ENCODE measurements at places on chromosomes 4 and X.
A peak's percentile ranks its signal among the peaks of the same experiment; 100 is the strongest.

- DNase-seq = peak; percentile 15
Measured at GRCh38 chr4:122826079-122826527, 528 bp upstream of the FGF2 start.

DNA sequence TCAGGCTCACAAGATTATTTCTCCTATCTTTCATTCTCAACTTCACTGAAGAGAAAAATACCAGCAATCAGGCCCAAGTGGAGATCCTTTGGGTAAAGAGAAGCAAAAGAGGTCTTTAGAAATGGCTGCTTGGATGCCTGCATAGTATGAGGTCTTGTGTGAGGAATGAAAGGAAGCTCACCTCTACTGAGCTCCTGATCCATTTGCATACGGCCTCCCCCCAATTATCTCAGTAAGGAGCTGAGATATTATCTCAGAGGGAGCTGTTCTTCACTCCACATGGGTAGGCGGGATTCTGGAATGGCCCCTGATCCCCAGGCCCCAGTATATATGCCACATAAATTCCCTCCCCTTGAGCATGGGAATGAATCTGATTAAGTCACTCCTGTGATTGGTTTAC is 75.8 kb downstream of the EVC2 start:
- DNase-seq = no peak

DNA sequence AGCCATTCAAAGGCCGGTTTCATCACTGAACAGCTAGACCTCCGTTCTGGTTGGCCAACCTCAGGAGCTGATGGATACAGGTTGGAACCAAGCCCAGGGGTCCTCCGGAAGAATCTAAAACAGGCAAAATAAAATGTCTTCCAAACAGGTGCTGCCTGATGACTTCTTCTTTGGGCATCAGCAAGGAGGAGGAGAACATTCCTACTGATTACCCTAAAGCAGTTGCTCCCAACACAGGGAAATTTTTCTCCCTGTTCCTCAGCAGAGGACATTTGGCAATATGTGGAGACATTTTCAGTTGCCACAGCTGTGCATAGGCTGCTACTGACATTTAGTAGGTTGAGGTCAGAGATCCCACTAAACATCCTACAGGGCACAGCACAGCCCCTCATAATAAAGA is 319.3 kb upstream of the PPARGC1A start:
- DNase-seq = no peak

GRCh38 chrX:20472148-20472547 is 205.4 kb upstream of the RPS6KA3 start:
- DNase-seq = no peak

GRCh38 chr4:20203508-20203907 is 48.2 kb upstream of the SLIT2 start:
- DNase-seq = peak; percentile 82

- no peak for DNase-seq
Measured at GRCh38 chr4:143339497-143339896, 2.8 kb downstream of the GAB1 start.

DNA sequence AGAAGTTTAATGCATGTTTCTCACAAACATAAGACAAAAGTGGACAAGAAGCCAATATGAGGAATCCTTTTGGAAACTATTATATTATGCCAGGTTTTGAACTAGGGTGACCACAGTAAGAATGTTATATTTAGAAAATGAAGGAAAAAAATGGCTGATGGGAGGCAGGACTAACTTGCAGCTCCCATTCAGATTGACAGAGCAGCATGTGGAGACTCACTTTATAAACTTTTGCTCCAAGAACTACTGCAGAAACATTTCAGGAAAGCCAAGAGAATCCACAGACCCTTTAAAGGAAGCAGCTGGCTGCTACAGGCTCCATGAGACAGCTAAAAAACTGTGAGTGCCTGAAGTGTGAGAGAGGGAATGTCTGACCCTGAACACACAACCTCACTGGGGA is 738.6 kb upstream of the GRIA3 start:
- DNase-seq = no peak

DNA sequence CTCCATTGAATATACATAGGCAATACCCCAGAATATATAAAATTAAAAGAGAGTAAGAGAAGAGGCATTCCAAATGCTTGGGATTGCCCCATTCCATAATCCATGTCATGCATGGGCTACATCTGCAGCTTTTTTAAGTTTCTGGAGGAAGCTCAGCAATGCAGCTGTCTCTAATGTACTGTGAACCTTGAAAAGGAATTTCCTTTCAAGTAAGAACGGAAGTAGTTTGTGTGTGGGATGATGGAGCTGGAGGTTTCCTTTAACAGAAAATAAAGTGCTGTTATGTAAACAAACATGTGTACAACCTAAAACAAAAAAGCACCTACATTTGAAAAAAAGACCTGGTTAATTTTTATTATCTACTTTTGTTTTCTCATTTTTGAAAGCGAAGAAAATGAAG is 303.5 kb downstream of the BMPR1B start:
- no peak for DNase-seq

DNA sequence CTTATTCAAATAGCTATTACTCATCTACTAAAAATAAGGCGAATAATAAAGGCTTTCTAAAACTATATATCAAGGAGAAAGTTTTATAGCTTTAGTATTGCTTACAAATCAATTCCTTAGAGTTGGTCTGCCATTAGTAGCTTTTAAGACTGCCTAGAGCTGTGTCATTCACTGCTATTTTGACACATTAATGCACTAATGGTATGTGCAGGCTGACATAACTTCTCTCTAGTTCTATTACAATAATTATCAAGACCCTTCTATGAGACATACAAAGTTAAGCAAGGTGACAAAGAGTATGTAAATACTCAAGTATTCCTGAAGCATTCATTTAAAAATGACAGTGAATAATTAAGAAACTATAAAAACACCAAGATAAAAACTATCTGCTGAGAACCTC is 625.3 kb downstream of the STPG2 start:
- DNase-seq = no peak

GRCh38 chr4:151324752-151325110 is 674 bp downstream of the SH3D19 start:
- no peak for DNase-seq

DNA sequence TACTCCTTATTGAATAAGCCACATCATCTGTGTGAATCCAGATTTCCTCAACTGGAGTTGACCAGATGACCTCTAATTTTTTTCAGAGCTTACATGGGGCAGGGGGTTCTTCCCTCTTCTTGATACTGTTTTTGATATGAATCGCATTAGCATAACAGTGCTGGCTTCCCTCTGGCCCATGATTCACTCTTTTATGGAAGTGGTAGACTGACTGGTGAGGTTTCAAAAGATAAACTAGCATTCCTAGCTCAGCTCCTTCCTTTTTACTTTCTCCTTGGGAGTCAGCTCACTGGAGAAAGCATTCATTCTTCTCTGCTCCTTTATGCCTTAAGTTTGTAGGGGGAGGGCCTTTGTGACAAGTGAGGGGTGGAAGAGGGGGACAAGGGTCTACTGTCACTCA is 161.0 kb upstream of the FGF13 start:
- no peak for DNase-seq

DNA sequence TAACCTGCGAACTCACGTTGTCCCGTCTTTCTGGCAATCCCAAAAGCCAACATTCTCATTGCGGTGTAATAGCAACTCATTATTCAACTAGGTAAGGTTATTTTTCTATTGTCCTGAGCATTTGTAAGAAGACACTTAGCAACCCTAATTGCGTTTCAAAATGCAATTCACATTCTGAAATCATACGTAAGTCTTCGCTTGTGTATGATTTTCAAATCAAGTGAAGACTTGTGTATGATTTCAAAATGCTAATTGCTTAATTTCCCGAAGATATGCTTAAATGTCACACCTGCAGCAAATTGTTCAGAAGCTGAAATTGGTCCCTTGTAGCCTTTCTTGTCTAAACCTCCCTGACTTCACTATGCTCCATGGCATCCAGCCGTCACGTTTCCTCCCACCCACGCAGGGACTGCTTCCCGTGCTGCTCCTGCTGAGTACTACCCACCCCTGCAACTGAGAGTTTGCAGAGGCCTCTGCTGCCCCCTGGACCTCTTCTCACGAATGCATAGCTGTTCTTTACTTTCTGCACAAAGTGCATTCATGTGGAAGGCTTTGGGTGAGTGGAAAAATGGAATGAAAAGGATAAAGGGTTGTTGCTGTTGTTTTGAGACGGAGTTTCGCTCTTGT is 40.8 kb upstream of the CLDN24 start:
- no peak for DNase-seq

GRCh38 chr4:7105276-7105675 is 37.4 kb upstream of the GRPEL1 start:
- DNase-seq = no peak

GRCh38 chr4:41360214-41360920 is 103.6 kb downstream of the UCHL1 start:
- DNase-seq = peak; percentile 77

DNA sequence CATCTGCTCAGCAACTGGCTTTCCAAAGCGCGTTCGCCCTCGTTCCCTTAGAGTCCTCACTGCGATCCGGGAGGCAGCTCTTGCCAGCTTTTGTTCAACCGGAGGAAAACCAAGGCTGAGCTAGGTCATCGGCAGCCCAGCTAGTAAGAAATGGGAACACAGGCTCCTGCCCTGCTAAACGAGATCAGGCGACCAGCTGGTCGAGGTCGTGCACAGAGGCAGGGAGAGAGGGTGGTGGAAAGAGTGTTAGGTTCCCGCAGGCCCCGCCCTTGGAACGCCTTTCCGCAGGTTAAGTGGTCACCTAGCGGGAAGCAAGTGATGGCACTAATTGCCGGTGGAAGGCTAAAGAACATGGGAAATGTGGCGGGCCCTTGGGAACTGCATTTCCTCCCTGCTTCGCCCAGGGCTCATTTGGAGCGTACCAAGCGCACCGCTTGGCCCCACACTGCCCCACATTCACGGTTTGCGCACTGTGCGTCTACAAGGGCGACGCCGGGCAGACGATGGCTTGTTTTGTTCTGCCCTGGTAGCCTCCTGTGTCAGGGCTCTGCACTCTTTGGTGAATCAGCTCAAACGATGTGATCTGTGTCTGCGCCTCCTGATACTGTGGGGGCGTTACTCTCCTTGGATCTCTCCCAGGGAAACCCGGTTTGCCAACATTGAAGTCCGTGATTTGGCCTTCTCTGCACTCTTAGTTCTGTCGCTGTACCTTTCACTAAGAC is 7.2 kb upstream of the PRDM8 start:
- no peak for DNase-seq

DNA sequence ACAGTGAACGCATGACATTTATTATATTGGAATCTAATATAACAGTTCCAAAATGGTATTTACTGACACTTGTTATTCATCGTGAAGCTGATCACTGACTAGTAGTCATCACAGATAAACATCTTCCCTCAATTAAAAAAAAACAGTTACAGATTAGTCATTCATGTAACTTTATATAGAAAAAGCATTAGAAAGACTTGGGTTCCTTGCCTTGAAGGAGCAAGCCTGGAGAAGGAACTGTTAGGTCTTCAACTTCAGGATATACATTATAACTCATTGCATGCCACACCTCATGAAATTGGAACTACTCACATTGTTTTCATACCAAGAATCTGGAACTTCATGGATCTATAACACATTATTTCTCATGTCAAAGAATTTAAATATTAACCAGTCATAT is 317.7 kb downstream of the CCSER1 start:
- DNase-seq = no peak

DNA sequence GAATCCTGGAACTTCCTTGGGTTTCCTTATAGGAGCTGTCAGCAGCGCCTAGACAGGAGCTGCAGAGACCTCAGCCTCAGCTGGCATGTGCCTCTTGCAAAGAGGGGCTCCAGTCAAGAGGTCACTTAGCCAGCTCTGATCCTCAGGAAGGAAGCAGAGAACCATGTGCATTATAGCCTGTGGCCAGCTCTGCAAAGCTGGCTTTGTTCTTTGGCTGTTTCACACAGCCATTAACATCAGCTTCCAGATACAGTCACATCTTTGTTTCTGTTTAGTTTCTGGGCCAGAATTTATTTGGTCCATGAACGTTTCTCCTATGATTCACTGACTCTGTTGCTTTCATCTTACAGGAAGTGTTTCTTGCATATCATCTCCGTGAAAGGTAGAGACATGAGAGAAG is 92.4 kb downstream of the CC2D2A start:
- no peak for DNase-seq

GRCh38 chr4:17884511-17884910 is 73.7 kb downstream of the NCAPG start:
- no peak for DNase-seq

- DNase-seq = no peak
Measured at GRCh38 chr4:85734424-85734831, 259.5 kb downstream of the ARHGAP24 start.

DNA sequence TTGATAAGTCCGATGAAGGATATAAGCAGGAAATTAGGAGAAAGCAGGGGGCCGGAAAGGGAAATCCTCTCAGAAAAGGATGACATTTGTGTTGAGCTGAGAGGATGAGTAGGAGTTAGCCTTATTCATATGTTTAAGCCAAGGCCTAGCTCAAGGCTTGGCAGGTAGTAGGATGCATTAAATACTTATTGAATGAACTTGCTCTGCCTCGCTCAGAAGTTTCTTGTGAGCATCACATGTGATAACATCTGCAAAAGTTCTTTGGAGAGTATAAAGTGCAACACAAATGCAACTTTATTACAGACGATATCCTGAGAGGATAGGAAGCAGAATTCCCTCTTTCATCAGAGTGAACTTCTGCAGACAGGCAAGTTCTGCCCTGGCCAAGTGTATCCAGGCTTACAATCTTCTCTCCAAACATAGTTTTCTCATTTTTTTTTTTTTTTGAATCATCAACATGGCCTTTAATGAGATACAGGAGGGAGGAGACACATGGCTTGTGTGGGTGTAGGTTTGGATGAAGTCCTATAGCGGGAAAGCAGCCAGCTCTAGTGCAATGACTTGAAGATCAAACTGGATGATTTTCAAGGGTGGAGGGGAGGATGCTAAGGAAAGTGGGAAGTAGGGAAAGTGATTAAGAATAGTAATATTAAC is 48.1 kb downstream of the LUZP4 start:
- DNase-seq = no peak

GRCh38 chr4:36187723-36188333 is 56.5 kb downstream of the ARAP2 start:
- no peak for DNase-seq

DNA sequence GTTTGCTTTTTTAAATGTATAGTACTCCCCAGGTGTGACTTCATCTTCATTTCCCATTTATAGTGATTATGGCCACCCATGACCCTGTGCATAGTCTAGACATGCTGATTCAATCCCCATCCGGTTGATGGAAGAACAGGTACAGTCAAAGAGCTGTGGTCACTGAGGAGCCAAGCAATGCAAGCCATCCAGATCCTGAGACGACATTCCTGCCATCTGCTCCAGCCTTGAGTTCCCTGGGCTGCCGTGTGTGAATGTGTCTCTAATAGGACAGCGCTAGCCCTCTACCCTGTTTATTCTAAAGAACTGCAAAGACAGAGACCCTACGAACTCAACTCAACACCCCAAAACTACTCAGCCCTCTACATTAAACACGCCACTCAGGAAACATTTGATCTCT is 1.7 kb downstream of the KCNIP4 start:
- no peak for DNase-seq

- DNase-seq = no peak
Measured at GRCh38 chr4:88009871-88010270, 2.4 kb downstream of the PKD2 start.

GRCh38 chr4:184369871-184370270 is 104.5 kb downstream of the IRF2 start:
- DNase-seq = no peak

- peak; percentile 56 for DNase-seq
Measured at GRCh38 chrX:10173331-10173900, 16.6 kb downstream of the CLCN4 start.

- no peak for DNase-seq
Measured at GRCh38 chrX:70470850-70471289, 26.2 kb downstream of the DLG3 start.

- no peak for DNase-seq
Measured at GRCh38 chrX:123361371-123361770, 177.3 kb downstream of the GRIA3 start.
